Activated CD4-positive, alpha-beta T cell treated with anti-CD3 and anti-CD28 coated beads, Interleukin-2, amount 50 U/mL, for 48 hours (primary cell): ENCODE measurements at places on chromosomes 1 and 21.

- DNase-seq: no peak
Observed at GRCh38 chr1:156755527-156755950, 4.1 kb upstream of the HDGF start.

- no peak for DNase-seq
Observed at GRCh38 chr1:208238710-208239472, 5.3 kb downstream of the PLXNA2 start.

GRCh38 chr1:143720087-143721023 is 251.4 kb downstream of the FAM72C start:
- no peak for DNase-seq

- no peak for DNase-seq
Observed at GRCh38 chr1:224057461-224058199, 56.3 kb upstream of the FBXO28 start.

- DNase-seq: peak; percentile 97
Observed at GRCh38 chr1:42958488-42959319, at the start of gene SLC2A1. Gene SLC2A1, minus strand, starts transcription at chr1:42958868. Its CDS starts 217 bp downstream, at chr1:42958651.

DNA sequence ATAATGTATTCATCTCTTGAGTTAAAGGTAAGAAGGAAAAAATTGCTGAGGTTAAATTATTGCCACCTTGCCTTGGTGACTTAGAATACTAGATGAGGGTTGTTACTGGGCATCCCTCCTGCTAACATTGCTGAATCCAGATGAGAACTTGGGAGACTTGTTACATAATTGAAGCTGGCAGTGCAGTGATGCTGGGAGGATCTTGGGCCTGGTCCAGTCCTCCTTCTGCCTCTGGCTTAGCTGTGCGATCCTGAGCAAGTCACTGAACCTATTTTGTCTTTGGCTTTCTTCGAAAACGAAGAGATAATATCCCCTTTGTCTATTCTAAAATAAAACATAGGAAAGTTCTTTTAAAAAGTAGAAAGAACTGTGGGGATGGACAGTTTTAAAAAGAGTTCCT is 244.9 kb upstream of the NRIP1 start:
- no peak for DNase-seq

DNA sequence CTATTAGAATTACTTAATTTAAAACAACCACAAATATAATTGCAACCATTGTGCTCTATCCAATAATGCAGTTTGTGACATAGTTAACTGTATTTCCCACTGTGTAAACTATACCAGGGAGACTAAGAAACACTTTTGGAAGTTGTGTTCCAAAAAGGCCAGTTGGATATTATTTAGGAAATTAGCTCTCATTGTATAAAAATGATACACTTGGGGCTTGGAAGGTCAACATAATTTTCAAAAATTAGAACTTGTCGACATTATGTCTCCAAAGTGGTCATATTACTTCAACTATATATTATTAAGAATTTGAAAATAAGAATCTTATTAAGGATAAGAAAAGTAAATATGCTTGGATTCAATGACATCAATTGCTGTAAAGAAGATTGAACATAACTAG is 876.6 kb downstream of the MRPL39 start:
- no peak for DNase-seq

DNA sequence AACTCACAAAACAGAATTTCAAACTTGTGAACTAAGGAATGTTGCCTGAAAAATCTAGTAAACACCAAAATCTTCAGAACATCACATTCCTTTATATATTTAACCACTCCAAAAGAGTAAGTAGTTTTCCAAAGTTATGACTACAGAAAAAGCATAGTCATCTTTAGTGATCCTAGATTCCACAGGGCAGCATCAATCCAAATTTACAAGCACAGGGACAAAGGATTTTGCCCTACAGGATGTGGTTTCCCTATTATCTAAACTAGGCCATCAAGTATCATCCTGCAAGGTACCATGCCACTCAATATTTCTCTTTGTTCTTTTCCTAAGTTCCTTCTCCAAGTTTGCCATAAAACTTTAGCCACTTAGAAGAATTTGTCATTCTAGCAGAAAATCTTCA is 33.0 kb downstream of the COP1 start:
- DNase-seq: no peak

GRCh38 chr1:39900662-39901463 is 854 bp downstream of the MYCL start:
- peak; percentile 32 for DNase-seq

GRCh38 chr1:226550672-226551041 is 2.1 kb downstream of the STUM start:
- no peak for DNase-seq

DNA sequence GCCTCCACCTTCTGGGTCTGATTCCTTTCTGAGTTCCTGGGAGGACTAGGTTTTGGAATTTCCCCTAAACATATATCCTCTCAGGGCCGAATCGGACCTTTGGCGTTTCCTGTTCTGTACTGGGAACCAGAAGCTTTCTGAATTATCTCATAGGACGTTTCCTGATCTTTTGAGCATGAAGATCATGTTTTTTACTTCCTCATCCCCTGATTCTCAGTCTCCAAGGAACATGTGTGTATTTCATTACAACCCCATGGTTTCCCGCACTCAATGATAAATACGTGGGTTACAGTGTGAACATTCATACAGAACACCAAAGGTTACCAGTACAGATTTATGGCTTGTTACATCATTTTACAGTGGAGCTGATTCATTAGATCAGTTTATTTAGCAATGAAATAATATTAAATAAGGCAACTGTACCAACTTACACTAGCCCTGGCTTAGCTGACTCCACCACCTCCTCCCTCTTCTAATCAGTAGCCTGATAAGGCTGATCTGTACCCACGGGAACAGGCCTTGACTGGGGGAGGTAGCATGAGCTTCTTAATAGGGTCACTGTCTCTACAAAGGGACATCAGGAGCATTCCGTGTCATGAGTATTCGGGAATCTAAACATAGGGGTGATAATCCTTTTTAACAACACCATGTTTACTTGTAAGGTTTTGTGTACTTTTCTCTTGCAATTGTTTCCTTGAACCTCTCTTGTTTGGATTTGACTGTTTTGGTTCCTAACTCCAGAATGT is 57.8 kb upstream of the ERRFI1 start:
- no peak for DNase-seq

- DNase-seq: peak; percentile 41
Observed at GRCh38 chr1:46613661-46614603, 2.7 kb downstream of the MOB3C start.

DNA sequence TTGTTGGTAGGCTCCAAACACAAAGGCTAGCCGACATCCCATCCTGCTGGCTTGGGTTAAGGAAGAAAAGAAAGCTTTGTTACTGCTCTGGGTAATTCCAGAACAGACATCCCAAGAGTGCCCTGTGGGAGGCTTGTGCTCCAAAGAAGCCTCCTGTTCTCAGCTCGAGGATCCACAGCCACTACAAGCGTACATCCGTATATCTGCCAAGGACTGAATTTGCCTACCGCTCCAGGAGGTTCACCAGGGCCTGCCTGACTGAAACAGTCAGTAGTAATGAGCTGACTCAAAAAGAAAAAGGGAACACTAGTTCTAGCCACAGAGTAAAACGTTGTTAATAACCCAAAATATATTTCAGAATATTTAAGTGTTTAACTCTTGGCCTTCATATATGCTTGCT is 24.8 kb upstream of the MUTYH start:
- DNase-seq: no peak

DNA sequence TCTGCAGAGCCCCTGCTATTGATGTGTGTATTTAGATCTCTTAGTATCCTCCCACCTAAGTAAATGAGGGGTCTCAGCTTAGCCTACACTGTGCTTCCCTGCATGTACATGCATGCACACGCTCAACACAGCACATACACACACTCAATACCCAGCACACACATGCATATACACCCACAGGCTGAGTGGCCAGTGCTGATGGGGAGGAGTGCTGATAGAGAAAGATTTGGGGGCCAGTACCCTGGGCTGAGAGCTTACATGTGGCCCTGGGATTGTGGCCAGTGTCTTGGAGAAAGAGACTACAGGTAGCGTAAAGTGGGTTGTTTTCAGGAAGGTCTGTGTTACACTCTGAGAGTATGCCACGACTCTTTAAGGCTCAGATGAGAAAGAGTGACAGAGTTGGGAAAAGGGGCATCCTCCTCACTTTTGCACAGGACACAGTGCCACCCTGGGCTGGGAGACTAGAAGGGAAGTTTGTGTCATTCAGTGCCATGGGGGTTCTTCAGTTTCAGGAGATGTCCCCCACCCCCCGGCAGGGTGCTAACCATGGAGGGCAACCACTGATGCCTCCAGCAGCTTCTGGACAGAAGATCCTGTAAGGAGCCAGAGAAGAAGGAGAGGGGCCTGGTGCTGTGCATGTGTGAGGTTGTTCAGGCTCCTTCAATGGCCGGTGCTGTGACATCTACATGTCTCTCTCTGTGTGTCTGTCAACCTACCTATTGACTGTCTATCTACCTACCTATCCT is 166.8 kb downstream of the RHOU start:
- no peak for DNase-seq

- DNase-seq: no peak
Observed at GRCh38 chr1:201938440-201939035, 7.8 kb downstream of the LMOD1 start.

DNA sequence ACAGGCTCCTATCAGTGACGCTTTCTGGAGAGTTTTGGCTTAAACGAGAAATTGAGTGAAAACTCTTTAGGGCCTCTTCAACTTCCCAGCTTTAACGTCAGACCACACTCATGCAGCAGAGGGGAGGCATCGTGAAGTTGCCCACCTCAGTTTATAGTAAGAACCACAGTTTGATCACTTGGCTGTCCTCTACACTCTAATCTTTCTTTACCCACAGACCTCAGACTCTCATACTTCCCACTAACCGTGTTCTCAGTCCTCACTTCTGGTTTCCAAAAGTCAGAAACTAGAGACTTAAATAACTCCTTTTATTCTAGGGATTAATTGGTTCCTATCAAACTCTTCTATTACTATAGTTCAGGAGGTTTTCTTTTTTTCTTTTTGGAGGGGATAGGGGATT is 302.2 kb downstream of the NTNG1 start:
- DNase-seq: no peak

DNA sequence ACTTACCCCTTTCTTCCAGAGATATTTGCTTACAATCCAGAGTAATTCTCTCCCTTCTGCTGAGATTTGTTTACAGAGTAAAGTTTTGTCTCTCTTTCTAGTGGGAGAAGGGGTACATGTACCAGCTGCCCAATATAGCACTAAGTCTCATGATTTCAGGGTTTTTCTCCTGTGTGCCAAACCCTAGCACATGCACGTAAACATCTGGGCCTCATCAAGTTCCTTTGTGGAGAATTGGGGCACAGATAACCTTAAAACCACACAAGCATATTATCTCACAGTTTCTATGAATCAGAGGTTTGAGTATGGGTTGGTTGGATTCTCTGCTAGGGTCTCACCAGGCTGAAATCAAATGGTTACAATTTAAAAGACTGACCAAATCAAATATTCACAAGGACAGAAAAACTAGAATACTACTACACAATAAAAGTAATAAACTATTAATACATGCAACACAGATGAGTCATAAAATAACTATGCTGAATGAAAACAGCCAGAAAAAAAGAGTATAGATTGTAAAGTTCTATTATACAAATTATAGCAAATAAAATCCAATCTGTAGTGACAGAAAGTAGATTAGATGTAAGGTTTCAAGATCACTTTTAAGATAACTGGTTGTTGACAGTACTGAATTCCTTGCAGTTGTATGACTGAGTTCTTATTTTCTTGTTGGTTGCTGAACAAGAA is 347.4 kb upstream of the PTBP2 start:
- DNase-seq: no peak

DNA sequence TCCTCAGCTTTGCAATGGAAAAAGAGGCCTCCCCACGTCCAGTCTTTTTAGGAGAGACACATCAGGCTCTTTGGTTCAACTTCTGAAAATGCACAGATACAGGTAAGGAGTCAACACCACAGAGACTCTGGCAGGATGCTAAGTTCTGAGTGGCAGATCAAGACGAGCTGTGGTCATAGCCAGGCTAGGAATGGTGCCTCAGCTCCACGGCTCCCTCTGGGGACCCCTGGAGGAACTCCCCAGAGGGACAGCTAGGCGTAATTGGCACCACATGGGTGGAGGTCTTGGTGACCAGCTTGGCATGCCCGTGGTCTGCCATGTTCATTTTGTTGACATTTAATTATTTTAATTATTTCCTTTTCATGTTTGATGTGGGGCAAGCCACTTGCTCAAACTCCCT is 206.1 kb downstream of the KAZN start:
- DNase-seq: no peak

DNA sequence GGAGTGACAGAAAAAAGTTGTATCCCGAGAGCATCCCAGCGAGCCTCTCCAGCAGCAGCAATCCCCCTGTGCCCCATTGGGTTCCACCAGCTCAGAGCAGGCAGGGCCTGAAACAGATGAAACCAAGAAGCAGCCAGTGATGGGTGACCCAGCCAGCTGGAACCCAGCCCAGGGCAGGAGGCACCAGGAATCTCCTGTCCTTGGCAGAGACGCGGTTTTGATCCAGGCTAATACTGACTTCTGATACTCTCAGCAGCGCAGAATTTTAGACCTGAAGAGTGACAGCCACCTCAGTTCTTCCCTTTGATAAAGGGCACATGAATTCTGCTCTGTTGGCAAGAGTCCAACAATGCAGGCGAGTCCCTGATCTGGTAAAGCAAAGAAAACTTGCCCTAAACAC is 11.4 kb upstream of the OLIG1 start:
- DNase-seq: no peak

GRCh38 chr1:174160109-174160473 is 771 bp downstream of the RABGAP1L start:
- DNase-seq: peak; percentile 30

- no peak for DNase-seq
Observed at GRCh38 chr1:25628741-25629421, 12.3 kb downstream of the MAN1C1 start.

- DNase-seq: peak; percentile 34
Observed at GRCh38 chr1:109115685-109116084, 1.8 kb downstream of the ELAPOR1 start.

GRCh38 chr1:71350330-71350729 is 269.5 kb upstream of the ZRANB2 start:
- no peak for DNase-seq

DNA sequence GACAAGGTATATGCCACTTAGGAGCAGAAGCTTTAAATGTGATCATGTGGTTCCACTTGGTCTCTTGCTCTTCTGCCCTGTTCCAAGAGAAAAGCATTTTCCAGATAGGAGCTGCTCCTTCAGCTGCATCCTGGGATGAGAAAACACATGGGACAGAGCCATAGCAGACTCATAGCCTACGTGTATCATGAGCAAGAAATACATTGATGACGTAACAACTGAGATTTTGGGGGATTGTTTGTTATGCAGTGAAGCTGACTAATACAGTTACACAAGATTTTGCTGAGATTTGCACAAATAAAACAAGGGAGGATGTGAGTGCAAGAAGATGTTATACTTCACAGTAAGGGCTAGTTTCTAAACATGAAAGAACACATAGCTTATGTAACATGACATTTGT is 36.0 kb upstream of the IRF2BP2 start:
- DNase-seq: no peak

- DNase-seq: peak; percentile 31
Observed at GRCh38 chr1:156004843-156005584, 15.7 kb downstream of the SSR2 start.

GRCh38 chr1:21313203-21313885 is 23.1 kb upstream of the ECE1 start:
- DNase-seq: no peak

- no peak for DNase-seq
Observed at GRCh38 chr1:87867626-87868025, 538.9 kb downstream of the LMO4 start.

GRCh38 chr1:6108937-6109614 is 63.4 kb downstream of the KCNAB2 start:
- DNase-seq: peak; percentile 56
